ENCODE measurements at places on chromosomes 7 and 10.
A peak's percentile ranks its signal among the peaks of the same experiment; 100 is the strongest.

- DNase-seq: no peak
These were observed 10.9 kb downstream of the ADCK2 start for GRCh38 chr7:140683657-140684056.

GRCh38 chr10:8365935-8366911 is 311.7 kb downstream of the GATA3 start:
- peak; percentile 67 for DNase-seq

DNA sequence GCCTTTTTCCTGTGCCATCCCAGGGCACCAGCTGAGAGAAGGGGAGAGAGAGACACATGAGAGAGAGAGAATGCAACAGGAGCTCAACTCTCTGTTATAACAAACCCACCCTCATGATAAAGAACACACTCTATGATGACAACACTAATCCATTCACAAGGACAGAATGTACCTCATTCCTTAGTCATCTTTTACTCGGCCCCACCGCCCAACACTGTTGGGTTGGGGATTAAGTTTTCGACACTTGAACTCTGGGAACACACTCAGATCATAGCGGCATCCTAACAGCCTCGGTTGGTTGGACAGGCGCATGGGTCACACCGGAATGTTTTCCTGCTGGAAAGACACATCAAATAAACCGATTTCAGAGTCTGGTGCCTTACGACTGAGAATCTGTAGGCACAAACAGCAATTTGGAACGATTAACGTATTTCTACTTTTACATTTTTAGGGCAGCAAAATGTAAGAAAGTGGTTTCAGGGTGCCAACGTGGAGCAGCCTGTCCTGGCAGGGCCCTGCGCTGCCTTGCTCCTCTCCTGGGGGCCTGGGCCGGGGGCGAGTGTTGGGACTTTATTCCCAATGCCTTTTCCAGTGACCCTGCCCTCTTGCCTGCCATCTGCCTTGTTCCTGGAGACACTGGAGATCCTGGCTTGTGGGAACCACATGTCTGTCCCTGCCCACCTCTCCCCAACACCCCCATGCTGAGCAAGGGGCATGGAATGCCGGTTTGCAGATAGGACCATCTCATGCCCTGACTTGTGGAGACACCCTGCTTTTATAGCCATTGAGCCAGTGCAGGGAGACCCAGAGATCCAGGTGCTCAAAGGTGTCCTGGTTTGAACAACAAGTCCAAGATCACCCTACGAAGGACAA is 287.0 kb downstream of the TCERG1L start:
- no peak for DNase-seq

DNA sequence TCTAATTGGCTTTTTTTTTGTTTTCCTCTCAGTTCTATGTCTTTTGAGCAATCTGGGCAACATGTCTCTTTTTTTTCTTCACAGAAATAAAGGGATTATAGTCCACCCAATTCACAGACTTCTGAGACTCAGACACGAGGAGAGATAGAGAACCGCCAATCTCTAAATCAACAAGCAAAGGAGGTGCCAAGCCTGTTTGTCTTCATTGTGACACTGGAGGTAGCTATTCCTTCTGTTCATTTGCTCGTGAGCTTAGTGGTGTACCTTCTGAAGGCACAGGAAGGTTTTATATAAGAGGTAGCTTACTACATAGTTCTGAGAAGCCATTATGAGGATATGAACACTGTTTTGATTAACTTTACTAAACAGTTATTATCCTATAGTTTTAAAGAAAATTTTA is 6.1 kb downstream of the EPHB6 start:
- no peak for DNase-seq

- peak; percentile 14 for DNase-seq
These were observed 354.1 kb downstream of the TNS3 start for GRCh38 chr7:47227762-47228177.

DNA sequence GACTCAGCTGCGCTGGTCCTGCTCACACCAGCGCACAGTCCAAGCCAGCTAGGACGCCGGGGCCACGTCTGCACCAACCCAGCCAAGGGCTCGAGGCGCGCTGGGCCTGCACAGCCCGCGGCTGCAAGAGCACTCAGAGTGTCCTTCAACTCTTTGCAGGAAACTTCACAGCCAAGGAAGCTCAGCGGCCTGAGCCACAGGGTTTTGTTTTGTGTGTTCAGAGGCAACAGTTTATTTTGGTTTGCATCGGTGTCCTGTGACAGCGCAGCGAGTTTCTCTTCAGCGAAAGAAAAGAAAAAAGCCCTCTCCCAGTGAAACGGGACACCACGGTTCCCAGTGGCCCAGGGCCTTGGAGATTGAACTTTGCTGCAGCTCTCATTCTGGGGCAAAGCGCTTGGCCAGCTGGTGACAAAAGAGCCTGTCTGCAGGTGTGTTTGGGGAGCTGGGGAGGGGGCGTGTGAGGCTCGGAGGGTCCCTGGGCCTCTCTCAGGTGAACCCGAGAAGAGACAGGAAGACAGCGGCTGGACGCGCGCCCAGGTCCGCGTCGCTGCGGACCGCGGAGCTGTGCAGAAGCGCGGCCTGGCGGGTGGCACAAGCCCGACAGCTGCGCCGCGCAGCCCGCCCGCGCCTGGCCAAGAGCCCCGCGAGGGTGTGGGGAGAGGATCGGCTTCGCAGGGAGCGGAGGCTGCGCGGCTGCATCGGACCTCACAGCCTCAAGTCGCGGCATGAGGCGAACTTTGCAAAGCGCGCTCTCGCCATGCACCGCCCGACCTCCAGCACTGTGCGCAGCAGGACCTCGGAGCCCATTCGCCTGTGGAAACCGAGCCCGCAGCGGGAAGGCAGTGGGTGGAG is 922 bp downstream of the CXCL12 start:
- no peak for DNase-seq

GRCh38 chr7:50085344-50085743 is 7.7 kb downstream of the ZPBP start:
- DNase-seq: no peak

- DNase-seq: no peak
These were observed 30.2 kb downstream of the WBP1L start for GRCh38 chr10:102773986-102774385.

DNA sequence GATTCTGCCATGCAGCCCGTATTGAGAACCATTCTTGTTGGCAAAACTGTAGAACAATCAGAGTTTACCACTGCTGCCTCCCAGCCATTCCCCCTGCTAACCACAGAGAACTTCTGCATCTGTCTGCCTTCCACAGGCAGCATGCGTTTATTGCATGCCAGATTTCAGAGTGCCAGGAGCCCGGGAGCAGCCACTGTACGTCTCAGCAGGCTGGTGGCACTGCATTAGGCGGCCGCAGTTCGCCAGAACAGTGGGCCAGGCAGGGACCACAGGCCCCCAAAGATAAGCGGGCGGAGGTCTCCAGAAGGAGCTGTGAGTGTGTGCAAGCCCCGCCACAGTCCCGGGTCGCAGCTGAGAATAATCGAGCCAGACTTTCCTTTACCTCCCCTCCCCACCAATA is 31.8 kb downstream of the ZNF467 start:
- DNase-seq: peak; percentile 5
